ENCODE measurements at places on chromosomes 7 and 10.
A peak's percentile ranks its signal among the peaks of the same experiment; 100 is the strongest.

- no peak for DNase-seq
Measured at GRCh38 chr10:132148261-132149251, 38.2 kb upstream of the DPYSL4 start.

DNA sequence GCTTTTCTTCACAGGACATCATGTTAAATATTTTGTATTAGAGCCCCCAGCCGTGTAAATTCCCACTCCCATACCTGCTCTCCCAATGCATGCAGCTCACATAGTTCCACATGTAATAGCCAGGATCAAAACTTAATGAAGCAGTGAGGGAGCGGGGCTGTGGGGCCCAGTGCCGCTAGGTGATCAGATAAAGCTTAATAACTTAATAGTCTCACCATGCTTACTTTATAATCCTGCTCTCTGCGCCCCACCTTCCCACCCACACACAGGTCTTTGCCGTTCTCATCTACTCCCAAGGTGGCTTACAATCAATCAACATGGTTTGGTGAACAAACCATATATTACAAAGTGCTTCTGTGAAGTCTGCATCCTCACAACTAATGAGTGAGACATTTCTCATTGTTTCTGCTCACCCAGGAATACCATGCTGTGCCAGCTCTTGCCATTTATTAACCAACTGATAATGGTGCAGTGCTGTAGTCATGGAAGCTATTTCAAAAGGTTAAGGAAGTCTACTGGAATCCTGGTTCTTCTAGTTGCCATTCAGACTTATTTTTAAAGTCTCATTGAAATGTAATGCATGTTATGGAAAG is 156.4 kb downstream of the CTTNBP2 start:
- DNase-seq = no peak

- DNase-seq = no peak
Measured at GRCh38 chr7:137325927-137326326, 17.6 kb downstream of the PTN start.

DNA sequence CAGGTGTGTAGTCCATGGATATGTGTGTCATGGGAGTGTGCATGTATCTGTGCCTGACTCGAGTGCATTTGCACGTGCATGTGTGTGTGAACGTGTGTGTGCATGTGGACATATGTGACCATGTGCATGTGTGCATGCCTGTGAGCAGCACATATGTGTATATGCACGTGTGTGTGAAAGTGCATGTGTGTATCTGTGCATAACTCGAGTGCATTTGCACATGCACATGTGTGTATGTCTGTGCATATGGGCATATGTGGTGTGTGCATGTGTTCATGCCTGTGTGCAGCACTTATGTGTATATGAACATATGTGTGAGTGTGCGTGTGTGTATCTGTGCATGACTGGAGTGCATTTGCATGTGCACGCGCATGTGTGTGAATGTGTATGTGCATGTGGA is 35.2 kb upstream of the GNA12 start:
- DNase-seq = no peak

GRCh38 chr7:43700059-43700501 is 29.2 kb downstream of the COA1 start:
- DNase-seq = peak; percentile 78

GRCh38 chr7:116551692-116552091 is 26.9 kb downstream of the CAV1 start:
- no peak for DNase-seq

DNA sequence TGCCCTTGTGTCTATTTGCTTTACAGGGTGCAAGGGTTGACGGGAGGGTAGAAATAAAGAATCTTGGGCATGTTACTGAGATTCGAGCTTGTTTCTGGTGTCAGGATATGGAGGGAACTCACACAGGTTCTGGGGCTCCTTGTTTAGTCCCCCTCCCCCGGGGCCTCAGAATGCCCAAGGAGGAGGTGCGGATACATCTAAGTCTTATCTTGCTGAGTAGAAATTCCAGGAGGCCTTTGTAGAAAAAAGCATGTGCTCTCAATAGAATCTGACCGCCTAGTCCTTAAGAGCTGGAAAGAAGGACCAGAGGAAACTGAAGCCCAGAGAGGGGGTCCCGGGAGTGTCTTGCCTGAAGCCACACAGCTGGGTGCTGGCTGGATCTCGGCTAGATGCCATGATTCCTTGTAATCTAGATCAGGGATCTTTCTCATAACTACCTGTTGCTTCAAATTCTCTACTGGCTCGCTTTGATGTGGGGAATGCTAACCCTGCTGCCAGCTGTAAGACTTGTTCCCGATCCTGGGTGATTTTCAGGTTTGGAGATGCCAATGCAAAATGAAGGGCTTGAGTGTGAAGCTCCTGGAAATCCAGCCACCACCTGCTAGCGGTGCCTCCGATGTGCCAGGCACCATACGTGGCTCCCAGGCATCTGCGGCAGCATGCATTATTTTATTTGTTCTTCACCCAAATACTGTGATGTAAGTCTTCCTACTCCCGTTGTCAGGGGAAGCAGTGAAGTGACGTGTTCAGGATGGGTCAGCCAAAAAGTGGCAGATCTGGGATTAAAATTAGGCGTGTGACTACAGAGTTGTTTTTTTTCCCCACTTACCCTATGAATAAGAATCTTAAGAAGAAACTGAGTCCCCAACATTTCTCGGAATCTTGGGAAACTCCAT is 226.0 kb downstream of the TCF7L2 start:
- no peak for DNase-seq

DNA sequence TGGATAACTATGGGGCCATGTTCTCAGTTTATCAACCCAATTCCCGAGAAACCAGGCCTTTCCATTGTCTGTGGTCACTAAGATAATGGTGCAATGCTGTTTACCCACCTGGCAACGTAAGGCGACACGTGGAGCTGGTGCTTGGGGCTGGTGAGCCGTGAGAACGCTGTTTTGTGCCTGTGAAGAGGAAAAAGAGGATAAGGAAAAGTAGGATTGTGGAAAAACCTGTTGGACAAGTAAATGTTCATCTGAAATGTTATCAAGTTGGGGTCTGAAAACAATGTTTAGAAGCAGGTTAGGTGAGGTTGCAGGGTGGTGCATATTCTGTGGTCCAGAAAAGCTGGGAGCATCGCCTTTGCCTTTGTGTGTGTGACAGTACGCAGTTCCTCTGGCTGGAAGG is 88.5 kb downstream of the PPP1R17 start:
- peak; percentile 96 for DNase-seq

GRCh38 chr10:123269017-123269552 is 114.9 kb downstream of the BUB3 start:
- DNase-seq = peak; percentile 8

GRCh38 chr10:11469575-11470391 is 141.7 kb downstream of the USP6NL start:
- DNase-seq = no peak

DNA sequence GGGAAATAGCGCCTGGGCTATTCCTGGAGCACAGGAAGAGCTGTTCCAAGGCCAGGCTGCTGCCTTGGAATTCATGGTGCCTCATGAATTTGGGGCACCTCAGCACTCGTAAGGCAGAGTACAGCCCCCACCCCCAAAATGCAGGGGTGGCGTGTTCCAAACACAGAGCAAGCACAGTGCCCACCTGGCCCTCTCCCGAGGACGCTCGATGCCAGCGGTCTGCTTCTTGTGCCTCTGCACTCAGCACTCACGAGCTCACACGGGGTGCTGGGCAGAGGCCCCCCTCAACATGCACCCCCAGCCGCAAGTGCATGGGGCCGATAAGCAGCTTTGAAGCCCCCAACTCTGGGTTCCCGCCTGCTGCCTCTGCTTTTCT is 60.1 kb downstream of the ZRANB1 start:
- no peak for DNase-seq

GRCh38 chr10:25174461-25175230 is at the start of gene GPR158:
TSS of gene GPR158 (plus strand) at chr10:25175001. CDS start at chr10:25175421, 420 bp downstream.
- peak; percentile 92 for DNase-seq

DNA sequence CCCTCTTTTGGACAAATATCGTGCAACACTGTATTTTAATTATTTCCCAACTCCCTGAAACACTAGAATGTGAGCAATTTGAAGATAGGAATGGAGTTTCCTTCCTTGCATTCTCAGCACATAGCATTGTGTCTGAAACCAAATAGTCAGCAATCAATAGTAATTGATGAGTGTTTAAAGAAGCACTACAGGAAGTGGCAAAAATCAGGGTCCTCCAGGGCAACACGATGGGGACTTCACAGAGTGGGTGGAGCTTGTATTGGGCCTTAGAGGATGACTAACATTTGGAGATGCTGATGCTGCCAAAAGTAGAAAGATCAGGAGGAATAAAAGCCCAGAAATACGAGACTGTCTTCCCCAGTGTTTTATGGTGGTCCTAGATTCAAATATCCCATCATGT is 94.9 kb downstream of the NPSR1 start:
- peak; percentile 17 for DNase-seq

DNA sequence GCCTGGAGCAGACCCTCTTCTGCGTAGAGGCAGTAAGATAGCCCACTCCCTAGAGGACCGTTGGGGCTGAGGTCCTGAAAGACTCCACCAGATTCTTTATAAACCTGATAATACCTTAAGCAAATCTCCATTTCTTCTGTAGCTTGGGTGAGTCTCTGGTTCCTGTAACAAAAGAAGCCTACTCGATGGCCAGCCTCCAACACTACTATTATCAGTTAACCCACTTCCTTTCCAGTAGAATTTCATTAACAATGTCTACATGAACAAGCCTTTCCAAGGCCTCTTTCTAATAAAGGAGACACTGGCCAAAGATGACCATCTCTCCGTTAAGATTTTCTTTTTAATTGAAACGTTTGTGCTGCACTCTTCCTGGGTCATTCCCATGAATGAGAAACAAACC is 201.7 kb upstream of the KCTD7 start:
- no peak for DNase-seq

DNA sequence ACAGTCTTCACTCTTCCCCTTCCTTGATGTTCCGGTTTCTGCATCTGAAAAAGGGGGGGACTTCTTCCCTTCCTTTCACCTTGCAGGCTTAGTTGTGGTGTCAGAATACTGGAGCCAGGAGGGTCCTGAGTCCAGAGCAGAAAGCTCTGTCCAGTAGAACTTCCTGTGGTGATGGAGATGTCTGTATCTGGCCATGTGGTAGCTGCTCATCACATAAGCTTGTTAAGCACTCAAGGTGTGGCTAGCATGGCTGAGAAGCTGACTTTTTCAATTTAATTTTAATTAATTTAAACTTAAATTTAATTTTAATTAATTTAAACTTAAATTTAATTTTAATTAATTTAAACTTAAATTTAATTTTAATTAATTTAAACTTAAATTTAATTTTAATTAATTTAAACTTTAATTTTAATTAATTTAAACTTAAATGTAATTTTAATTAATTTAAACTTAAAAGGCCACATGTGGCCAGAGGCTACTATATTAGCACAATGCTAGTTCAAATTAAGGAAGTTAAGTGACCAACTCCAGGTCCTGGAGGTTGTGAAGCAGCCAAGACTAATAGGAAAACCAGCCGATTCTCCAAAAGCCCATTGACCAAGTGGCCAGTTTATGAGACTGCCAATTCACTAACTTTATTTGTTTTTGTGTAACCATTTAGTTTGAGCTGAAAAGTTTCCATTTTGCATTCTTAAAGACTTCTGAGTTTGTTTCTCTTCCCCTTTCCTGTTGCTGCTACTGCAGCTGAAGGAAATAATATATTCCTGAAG is 16.3 kb downstream of the MSRB2 start:
- DNase-seq = no peak

DNA sequence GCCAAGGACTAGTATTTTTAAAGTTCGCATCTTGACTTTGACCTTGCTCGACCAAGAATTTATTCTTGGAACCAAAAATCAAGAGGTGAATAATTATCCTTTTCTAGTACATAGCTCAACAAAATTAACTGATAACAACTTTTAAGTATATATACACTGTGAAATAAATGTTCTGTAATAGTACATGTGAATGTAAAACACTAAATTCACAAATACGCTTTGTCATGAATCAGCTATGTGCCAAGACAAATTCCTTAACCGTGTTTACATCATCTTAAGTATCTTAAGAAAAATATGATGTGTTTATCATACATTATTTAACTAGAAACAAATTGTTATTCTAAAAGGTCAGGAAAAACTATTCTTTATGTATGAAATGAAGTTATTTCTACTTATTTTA is 83.3 kb downstream of the CUL2 start:
- no peak for DNase-seq

DNA sequence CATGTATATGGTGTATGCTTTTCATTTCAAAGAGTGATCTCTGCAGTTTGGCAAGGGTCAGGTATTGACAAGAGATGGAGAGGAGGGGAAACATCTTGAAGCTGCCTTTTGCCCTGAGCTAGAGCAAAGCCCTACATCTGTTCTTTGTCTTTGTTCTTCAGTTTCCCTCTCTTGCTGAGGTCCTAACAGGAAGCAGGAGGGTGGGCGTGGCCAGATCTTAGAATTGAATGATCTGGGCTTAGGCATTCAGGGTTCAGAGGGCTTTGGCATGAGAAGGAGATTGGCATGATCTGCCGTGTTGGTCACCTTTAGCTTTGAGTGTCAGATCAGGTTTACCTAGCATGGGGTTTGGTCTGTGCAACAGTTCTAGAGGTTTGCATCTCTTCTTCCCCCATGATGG is 41.3 kb downstream of the LRMDA start:
- no peak for DNase-seq

DNA sequence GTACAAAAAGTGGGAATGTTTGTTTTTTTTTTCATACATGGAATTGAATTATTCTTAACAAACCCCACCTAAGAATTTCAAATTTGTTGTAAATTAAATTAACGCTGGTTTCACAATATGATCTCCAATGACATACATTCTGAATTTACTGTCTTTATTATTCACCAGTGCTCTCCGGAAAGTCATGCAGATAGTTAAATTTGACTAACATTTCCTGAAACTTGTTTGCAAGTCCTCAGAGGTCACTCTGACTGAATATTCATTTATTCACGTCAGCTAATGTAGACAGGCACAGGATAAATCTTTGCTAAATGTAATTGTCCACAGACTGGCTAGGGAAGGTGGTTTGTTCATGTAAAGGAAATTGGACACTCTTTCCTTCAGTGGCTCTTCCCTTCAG is 730.4 kb downstream of the PHTF2 start:
- DNase-seq = no peak

GRCh38 chr10:129580901-129581300 is 113.9 kb downstream of the MGMT start:
- DNase-seq = no peak

DNA sequence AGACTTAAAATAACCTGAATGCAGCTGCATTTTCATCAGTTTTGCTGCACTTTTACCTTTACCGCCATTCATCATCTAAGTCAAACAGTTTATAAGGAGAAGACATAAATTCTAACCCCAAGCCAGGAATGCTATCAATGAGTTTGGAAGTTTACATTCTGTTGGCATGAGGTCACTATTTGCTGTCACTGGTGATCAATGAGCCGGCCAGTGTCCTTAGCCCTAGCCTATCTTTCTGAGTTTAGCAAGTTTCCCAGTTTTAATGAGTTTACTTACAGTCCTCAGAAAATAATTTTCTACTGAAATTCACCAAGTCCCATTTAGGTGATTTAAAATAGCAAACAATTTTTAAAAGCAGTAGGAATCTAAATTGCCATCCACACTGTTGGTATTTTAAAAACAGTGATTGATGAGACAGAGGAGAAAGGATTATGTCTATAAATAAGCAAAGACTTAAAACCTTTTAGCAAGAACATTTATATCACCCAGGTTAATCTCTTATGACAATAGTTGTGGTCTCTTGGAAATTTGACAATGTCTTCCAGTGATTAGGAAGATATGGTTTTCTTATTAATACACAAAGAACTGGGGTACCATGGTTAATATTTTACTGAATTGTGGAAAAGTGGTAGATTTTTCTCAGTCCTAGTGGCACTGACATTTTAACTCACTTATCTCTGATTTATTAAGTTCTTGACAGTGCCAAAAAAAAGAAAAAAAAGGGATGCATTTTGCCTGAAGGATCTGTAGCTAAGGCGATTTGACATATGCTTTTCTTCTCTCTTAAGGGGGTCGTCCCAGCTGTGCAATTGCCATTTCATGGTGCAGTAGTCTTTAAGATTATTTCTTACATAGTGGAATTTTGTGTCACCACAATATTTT is 443.4 kb upstream of the ANKRD30A start:
- DNase-seq = no peak

Data from DMS53 (cell line).